ENCODE measurements at places on chromosomes 13 and 19.
A peak's percentile ranks its signal among the peaks of the same experiment; 100 is the strongest.

GRCh38 chr13:43285933-43286597, 262.7 kb downstream of the DNAJC15 start:
- DNase-seq, result peak; percentile 53

DNA sequence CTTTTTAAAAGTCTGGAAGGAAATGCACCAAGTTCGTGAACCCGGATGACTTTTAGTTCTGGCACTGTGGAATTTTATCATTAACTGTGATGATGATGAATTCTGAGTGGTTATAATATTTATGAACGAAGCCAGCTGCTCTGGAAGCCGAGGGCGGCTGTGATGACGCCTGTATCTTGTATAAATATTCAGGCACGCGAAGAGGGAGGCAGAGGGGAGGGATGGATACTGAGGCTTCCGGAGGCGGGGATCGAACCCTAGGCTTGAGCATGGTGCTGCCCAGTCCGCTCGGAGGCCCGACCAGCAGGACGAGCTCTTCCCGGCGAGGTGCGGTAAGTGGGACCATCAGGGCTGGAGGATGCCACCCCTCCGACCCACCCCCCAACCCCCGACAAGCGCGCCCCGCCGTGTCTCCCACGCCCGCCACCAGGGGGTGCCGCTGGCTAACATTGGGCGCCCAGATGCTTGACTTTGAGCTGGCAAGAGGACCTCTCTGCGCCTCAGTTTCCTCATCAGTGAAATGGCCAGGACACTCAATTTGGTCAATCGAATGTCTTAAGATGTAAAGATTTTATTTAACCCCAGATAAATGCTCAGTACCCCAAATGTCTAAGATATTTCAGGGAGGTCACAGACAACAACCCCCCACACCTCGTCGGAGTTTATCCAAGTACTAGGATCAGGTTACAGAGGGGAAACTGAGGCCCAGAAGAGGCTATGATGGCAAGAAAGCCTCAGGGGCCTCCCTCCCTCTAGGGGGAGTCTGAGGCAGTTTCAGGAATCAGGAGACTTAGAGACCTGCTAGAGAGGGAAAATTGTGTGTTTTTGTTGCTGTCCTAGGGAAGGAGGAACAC, 4.5 kb upstream of the RAB3A start:
- no peak for DNase-seq

DNA sequence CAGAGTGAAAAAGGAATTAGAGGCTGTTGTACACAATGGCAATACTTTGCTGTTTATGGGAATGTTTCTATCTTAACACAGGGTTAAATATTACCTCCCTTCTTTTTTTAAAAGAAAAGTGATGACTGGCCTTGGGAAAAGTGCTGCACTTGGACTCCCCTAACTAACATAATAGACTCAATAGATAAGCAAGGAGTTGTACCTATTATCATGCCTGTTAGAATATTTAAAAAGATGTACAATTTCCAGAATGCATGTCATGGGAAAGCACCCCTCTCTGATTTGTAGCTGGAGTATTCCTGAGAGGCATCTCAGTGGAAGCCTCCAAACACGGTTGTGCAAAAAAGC, 79.3 kb upstream of the GPC6 start:
- no peak for DNase-seq

DNA sequence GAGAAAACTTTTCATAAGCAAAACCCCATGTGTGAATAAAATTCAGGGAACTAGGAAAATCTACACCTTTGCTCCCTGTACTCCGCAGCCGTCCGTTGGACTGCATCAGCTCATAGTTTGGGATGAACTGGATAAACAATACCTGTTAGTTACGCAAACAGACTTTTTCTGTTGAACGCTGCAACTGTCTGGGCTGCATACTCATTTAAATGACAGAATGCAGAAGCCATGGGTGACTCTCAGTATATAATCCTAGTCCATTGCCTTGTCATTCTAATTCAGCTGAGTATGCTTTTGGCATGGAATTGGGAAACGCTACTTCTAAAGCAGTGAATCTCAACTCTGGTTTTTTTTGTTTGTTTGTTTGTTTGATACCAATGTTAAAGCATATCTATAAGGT, 151.6 kb downstream of the SLITRK1 start:
- no peak for DNase-seq

- DNase-seq, result no peak
These were observed 43.7 kb downstream of the TMEM255B start for GRCh38 chr13:113802761-113803160.

DNA sequence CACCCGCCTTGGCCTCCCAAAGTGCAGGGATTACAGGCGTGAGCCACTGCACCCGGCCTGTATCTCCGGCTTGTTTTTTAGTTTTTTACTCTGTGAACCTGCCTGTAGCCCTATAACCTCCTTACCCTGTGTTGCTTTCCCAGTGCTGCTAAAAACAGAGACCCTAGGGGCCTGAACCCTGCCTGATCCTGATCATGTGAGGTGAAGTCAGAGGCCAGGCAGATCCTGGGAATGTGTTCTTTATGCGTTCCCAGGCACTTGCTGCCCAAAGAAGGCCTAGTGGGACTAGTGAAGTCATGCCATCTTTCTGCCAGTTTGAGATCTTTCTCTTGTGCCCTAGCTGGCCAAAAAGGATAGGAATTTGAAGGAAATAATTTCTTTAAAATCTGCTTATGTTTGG, 4.6 kb downstream of the UBA2 start:
- no peak for DNase-seq

DNA sequence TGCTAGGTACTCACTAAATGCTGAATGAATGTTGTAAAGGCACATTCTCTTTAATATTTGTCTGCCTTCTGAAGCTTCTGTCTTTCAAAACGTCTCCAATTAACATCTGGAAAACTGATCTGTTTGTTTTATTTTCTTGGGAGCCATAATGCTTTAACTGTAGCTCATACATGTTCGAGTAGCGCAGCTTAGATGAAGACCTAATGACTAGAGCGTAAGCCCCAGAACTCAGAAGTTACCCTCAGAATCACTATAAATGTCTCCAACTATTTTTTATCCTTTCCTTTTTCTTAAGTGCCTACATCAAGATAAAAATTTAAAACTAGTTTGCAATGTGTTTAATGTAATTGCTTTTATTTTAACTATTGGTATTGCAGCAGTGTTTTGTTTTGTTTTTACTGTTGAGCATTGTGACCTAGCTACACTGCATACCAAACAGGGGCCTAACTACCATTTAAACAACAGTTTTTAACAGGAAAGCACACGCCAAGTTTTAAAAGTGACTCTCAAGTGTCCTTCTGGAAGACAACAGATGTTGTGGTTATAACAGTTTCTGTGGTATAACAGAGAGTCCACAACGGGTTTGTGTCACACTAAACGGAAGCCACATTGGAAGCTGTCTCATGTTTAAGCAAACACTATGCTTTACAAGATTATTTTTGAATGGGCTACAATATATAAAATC, 42.0 kb downstream of the MRPL57 start:
- peak; percentile 15 for DNase-seq

- DNase-seq, result no peak
These were observed 19.3 kb upstream of the GATAD2A start for GRCh38 chr19:19385896-19386869.

DNA sequence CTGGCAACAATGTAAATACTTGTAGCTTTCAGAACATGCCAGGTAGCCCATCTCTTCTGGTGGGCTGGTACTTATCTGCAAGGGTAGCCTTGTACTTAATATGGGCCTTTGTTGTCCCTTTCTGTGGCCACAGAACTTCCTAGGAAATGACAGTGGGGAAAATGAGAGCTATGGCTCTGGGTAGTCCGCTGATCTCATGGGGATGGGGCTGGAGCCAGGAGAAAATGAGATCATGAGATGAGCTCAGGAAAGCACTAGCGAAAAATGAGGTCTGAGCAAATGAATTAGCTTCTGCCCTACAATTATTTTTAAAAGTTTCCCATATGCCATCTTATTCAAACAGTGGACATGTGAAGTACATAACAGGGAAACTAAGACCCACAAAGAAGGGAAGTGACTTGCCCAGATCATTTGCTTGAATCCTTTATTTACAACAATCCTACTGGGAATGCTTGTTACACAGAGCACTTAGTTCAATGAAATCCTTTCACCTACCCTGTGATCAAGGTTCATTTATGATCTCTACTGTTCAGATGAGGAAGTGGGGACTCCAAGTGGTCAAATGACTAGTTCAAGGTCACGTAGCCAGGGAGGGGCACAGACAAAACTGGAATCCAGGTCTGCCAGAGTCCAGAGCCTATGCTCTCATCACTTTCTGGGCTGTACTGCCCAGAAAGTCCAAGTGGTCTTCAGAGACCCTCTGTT, 87.1 kb downstream of the PTPRS start:
- no peak for DNase-seq

DNA sequence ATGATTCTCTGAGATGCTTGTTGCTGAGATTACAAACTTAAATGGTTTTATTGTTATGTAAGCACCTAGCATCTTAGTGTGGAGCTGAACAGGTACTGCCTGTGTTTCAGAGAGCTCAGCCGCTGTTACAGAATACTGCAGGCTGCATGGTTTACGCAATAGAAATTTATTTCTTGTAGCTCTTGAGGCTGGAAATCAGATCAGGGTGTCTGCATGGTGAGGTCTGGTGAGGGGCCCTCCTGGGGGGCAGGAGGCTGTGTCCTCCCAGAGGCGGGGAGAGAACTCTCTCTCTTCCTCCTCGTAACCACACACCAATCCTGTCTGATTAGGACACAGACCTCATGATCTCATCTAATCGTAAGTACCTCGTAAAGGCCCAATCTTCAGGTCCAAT, 13.1 kb downstream of the ATP11A start:
- DNase-seq, result no peak

DNA sequence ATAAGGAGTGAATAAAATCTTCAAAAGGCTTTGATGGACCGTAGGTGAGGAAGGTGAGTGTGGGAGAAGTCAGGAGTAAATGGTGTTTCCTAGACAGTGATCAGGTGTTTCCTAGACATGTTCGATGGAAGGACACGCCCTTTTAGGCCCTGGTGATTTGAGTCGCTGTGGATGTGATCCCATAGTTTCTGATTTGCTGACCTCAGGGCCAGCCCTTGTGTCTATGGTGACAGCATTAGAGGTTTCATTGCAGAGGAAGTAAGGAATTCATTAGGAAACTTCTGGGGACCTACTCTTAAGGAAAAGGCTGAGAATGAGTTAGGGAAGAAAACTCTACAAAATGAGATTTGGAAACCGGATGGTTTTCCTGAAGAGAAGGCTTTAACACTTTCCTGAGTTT, 31.5 kb upstream of the RNF113B start:
- DNase-seq, result no peak

DNA sequence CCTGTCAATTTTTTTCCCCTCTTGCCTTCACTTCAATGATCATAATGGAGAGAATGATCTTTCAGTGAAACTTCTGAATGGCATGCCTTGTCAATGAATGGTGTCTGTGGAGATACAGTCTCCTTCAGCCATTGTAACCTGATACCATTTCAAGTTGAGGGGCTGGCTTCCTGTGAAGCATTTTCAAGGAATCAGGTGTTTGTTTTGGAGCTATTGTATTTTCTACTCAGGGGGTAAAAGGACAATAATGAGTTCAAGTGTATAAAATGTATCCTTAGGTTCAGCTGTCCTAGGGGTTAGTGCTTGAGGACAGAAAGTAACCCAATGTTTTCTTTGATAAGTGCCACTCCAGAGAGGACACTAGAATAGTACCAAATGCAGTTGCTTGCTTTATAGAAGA, 23.8 kb upstream of the CBY2 start:
- DNase-seq, result peak; percentile 18

DNA sequence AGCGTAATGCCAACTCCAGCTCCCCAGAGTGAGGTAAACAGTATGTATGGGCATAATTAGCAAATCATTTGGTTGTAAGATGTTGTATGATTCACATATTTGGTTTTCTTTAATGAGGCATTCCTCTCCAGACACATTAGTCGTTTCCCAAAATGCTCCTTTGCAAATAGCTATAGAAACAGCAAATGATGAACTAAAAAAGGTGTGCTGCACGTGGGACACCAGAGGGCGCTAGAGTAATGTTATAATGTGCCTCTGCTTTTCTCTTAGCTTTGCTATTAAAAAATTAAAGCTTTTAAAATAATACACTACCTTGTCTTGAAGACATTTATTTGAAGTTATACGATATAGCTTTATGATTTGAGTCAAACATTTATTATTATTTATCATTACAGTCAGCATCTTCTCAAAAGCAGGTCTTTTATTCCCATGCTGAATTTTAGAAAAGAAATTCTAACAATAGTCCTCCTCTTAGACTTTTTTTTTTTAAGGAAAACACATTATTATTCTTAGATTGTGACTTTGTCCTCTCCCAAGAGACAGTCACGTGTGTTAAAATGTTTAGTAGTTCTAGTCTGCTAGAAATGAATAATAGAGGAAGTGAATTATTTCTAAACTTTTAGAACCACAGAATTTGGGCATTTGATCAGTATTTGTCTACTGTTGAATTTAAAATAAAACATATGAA, 121.6 kb upstream of the FRY start:
- peak; percentile 54 for DNase-seq

- DNase-seq, result peak; percentile 86
These were observed 46.8 kb downstream of the SLC7A1 start for GRCh38 chr13:29548722-29549121.

GRCh38 chr13:105232439-105232838, 1303.0 kb downstream of the EFNB2 start:
- no peak for DNase-seq

DNA sequence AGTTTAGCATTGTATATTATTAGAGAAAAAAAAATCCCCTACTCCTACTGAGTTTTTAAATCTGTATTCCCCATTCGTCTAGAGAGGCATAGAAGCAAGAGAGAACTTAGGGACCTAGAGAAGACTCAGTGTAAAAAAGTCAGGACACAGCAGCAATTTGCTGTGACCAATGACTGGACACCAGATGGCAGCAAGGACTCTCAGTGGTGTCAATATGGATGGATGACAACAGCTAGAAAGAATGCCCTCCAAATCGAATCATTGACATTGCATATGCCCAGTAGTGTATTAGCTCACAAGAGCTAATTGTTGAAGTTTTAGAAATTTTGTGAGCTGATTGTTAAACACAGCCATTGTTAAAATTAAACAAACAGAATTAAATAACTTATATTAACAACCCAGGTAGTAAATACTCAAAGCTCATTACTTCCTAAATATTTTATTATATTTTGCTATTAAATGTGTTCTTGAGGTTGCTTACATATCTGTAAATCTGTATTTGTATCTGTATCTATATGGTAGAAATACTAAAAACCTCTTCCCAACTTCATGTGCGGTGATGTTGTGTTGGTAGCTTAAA, 43.9 kb downstream of the SIAH3 start:
- peak; percentile 58 for DNase-seq

DNA sequence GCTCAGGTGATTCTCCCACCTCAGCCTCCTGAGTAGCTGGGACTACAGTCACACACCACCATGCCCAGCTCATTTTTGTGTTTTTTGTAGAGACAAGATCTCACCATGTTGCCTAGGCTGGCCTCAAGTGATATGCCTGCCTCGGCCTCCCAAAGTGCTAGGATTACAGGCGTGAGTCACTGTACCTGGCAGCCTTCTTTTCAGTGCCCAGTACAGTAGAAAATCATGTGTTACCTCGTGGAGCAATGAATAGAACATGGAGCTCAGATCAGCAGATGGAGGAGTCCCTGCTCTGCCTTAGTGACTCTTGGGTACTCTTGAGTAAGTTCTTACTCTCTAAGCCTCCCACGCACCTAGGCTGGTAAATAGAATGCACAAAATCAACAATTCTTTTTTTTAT, 44.7 kb downstream of the THSD1 start:
- peak; percentile 67 for DNase-seq
